ENCODE measurements at places on chromosomes 7 and 10. TPM values are rescaled to one million over a fixed set of nuclear protein-coding genes. Genes with fewer than 3 reads are reported as not detected.

DNA sequence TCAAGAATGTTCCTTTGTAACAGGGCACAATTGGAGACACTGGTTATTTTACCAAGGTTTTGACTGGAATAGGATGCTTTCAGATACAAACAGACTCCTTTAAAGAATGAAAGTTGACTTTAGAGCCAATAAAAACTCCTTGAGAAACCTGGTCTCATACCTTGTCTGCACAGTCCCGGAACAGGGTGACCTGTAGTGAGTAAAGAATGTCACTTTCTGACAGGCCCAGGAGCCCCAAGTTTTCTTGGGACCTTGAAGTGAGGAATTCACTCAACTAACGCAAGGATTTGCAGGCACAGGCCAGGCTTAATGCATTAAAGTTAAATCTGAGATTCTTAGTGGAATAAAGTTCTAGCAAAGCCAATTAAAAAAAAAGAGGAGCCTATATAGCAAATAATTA is 11.5 kb upstream of the GARS1 start:
- DNase-seq: no peak

Gene CNPY1
- polyA plus RNA-seq: not detected

DNA sequence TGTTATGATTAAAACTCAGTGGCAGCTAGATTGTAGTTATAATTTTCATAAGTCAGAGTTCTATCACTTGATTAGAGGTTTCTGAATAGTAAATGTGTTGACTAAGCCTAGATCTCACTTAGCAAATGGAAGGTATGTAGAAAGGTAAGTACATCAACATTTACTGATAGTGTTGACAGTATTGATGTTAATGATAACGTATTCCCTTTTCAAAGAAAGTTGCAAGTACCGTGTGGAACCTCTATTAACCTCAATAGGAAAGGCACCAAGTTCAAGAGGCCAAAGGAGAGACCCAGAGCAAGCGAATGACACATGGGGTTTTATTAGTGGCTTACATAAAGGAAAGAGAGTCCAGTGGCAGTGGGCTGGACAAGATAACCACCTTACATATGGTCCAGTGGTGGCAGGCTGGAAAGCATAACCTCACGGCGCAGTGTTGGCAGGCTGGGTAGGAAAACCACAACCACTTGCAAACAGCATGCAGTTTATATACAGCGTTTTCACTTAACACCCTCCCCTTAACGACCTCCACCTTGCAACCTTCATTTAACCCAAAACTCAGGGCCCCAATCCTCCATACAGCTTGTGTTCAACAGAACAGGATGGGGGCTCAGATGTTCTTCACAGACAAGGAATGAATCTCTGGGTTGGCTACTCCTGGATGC is 611.0 kb downstream of the PARD3 start:
- no peak for DNase-seq

Gene FAM131B
- polyA plus RNA-seq: 2.1 TPM
